ENCODE measurements at places on chromosomes 6 and 20.

DNA sequence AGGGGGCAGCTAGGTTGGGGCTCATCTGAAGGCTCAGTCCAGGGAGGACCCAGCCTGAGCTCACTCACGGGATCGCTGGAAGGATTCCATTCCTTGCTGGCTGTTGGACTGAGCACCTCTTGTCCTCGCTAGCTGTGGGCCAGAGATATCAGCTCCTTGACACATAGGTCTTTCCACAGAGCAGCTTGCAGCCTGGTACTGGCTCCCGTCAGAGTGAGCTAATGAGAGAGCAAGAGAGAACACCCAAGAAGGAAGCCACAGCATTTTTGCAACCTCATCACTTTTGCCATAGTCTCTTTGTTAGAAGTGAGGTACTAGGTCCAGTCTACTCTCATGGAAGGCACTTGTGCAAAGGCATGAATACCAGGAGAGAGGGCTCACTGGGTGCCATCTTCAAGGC, 179.9 kb downstream of the CDC5L start:
- no peak for DNase-seq

DNA sequence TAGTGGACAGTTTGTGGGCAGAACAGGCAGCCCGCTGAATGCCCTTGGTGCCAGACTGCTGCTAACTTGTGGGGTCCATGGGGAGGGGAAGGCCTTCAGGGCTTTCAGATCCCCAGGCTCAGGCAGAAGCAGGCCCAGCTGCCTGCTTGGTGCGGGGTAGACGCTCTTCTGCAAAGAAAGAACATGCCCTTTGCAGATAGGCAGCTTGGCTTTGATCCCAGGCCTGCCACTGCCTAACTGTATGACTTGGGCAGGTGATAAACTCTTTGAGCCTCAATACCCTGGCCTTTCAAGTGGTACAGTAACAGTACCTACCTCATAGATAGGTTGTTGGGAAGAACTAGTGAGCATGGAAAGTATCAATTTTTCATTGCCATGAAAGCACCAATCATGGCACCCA, 28.4 kb downstream of the CHMP4B start:
- no peak for DNase-seq

DNA sequence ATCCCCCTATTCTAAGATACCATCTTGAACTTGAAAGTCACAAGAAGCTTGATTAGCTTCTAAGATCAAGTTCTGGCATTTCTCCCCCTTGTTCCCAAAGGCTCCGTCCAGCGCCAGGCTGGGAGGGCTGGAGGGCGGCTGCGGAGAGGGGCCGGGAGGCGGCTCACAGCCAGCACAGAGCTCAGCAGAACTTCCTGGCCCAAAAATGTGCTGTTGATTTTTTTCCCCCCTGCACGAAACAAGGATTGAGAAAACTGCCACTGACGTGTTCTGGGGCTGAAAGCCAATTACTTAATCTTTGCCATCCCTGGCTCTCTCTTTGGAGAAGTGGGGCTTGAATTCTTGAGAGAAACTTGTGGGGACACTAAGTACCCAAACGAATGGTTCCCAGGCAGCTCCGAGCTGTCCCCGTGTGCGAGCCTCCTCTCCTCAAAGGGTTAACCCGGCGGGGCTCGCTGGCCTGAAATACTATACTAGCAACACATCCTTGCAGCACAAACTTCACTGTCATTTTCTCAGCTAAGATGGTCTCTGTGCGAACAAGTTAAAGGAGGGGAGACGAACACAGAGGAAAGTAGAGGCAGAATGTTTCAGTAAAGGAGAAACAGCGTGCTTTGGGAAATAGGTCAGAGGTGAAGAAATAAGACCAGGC, 452 bp downstream of the TRAF3IP2 start:
- no peak for DNase-seq

DNA sequence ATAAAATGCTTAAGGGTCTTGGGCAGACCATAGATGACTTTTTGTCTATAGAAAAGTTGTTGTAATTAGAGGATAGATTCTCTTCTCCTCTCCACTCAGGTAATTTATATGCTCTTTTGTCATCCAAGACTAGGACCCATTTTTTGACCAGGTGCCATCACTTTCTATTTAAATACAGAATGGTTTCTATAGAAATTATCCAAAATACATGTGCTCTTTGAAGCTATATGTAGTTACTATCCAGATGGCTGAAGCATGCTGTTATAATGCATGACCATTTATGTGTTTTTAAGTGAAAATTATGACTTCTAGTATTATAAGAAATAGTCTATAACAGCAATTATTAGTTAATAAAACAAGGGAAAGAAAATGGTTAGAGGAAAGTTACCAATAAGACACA, 3.0 kb upstream of the MLIP start:
- DNase-seq: no peak

DNA sequence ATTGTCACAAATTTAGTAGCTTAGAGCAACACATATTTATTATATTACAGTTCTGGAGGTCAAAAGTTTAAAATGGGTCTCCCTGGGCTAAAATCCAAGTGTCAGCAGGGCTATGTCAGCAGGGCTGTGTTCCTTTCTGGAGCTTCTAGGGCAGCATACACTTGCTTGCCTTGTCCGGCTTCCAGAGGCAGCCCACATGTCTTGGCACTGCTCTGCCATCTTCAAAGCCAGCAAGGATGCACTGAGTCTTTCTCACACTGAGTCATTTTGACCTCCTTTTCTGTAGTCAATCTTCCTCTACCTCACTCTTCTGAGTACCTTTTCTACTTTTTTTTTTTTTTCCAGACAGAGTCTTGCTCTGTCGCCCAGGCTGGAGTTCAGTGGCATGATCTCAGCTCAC, 39.0 kb downstream of the ADGRF4 start:
- DNase-seq: no peak

DNA sequence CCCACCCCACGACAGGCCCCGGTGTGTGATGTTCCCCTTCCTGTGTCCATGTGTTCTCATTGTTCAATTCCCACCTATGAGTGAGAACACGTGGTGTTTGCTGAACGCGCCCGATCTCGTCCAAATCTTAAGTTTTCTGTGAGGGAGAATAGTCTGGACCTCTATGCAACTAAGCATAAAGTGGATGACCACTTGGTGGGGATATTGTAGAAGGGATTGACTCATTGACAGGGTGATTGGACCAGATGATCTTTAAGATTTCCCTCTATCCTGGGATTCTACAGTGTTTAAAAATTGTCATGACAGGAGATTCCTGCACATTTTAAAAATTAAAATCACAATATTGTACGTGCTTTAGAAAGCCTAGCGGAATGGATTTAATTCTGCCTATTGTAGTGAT, 141.3 kb downstream of the TRMT11 start:
- DNase-seq: no peak

DNA sequence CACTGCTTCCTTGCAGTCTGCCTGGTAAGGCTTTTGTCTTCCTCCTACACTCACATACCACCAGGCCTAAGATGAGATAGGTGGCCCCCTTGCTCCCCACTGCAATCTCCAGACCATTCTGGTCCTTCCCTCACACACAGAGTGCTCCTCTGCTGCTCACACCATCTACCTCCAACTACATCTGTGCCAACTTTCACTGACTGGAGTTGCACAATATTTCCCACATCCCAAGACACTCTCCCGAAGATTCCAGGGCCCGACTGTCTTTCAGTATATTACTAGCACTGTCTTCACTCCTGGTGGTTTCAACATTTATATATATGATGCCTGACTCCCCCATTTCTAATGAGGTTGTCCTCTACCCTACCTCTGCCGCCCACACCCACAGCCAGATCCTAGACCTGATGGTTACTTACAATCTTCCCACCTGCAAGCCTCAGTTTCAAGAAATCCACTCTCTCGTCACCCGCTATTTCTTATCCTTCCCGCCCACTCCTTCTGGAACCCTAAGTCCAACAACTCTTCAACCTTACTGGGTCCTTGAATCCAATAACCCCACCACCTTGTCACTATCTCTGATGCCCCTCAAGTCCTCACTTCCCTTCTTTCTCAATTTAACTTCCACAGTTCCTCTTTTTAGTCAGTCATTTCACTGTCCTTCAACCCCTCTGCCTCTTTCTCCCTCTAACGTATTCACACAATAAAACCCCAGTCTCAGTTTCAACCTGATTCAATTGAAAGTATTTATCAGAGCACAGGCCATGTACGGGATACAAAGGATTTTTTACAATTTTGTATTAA, 21.6 kb downstream of the RALGAPA2 start:
- DNase-seq: no peak

DNA sequence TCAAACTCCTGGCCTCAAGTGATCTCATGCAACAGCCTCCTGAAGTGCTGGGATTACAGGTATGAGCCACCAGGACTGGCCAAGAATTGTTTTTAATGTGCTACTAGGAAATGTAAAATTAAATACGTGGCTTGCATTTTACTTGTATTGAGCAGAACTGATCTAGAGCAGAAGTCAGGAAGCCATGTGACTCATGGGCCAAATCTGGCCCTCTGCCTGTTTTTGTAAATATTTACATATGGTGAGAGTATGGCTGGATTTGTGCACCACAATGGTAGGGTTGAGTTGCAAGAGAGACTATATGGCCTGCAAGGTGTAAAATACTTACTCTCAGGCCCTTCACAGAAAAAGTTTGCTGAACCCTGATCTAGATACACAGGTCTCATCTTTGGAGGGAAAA, 75.8 kb downstream of the LAMP5 start:
- no peak for DNase-seq

DNA sequence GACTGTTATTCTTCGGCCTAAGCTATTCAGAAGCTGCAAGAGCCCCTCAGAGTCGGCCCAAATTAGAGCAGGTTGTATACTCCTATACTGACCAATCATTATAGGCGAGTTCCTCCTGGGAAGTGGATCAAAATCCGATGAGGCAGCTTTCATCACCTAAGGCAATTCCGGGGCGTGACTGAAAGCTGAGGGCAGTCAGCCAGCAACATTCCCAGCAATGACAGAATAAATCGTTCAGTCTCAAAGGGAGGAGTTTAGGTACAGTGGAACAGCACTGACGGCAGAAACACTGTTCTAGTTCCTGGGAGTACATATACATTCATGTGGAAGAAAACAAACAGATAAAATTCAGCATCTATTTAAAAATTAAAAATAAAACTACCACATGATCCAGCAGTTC, 10.8 kb downstream of the HLA-DQB2 start:
- DNase-seq: no peak

- DNase-seq: no peak
Measured at GRCh38 chr6:32982702-32983492, 14.5 kb downstream of the BRD2 start.

DNA sequence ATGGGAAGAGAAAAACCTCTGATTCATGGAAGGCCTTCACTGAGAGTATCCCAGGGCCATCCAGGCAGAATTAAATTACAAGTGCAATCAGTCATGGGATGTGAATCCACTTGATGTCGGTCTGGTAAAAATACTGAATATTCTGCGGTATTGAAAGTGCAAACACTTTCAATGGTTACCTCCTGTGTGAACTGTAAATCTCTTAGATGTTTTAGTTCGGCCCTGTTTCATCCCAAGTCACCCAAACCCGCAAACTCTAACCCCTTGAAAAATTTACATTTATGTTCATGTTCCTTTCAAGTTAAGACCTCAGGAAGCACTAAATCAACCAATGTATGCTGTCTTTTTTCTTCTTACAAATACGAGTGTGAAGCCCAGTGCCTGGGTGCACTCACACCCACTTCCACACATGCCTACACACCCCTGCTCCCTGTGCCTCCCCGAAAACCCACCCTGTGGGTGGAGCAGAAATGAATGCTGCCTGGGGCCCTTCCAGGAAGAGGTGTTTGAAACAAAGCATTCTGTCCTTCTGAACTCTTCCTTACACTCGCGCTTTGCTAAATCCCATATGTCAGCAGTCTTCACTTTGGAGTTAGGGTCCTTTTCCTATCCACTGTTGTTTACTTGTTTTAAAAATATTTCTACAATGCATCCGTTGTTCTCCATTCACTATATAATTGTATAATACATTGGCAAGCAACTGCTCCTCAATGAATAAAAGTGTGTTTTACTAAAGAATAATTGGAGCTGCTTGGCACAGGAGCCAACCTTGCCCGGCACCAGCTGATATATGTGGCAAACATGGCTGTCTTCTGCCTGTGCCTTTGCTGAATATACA, 62.7 kb downstream of the FYN start:
- DNase-seq: no peak

DNA sequence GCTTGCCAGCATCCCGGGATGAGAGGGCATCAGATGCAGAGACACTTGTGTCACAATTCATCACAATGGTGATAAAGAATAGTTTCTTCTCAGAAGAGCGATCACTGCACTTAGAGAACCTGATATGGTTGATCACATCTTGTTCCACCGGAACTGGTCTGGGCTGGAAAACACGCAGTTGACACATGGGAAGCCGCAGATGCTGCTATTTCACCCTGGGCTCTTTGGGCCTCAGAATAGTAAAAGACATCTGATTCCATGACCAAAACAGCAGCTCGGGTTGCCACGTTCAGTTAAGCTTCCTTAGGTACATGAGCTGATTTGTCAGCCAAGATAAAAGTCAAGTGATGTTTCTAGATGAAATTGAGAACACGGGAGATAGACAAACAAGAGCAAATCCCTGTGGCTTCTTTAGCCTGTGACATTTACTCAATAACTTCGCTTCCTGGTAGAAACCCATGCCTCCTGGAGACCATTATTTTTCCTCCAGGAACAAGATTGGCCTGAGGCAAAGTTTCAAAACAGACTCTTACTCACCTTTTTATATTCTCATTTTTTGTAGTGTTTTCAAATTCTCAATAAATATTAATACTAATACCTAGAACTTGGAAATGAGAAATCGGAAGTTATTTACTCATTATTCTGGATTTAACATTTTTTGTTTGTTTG, 59.4 kb downstream of the TRMT6 start:
- DNase-seq: no peak
